Stimulated activated CD4-positive, alpha-beta T cell treated with anti-CD3 and anti-CD28 coated beads, TNF-alpha, amount 100 ng/mL, for 24 hours (primary cell): ENCODE measurements at places on chromosomes 5 and 9.

GRCh38 chr5:77143998-77144836 is 57.1 kb upstream of the ZBED3 start:
- peak; percentile 37 for DNase-seq

GRCh38 chr9:72477930-72478518 is 43.4 kb upstream of the TMC1 start:
- no peak for DNase-seq

- no peak for DNase-seq
Measured at GRCh38 chr5:6491919-6492290, 43.2 kb downstream of the UBE2QL1 start.

DNA sequence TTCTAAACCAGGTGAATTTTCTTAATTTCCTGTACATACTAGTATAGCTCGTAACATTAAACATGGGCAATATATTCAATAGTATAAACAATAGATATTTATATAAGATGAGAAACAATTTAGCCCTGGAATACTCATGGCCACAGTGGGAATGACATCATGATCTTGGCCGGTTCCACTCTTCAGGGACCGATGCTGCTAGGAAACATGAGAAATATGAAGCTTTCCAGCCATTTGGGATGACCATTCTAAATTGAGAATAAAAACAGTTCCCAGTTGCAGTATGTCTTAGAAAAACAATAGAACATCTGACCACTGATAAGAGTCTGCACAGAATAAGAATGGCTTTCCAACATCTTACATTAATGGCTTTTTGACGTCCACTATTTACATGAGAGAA is 33.3 kb upstream of the SLCO6A1 start:
- no peak for DNase-seq

DNA sequence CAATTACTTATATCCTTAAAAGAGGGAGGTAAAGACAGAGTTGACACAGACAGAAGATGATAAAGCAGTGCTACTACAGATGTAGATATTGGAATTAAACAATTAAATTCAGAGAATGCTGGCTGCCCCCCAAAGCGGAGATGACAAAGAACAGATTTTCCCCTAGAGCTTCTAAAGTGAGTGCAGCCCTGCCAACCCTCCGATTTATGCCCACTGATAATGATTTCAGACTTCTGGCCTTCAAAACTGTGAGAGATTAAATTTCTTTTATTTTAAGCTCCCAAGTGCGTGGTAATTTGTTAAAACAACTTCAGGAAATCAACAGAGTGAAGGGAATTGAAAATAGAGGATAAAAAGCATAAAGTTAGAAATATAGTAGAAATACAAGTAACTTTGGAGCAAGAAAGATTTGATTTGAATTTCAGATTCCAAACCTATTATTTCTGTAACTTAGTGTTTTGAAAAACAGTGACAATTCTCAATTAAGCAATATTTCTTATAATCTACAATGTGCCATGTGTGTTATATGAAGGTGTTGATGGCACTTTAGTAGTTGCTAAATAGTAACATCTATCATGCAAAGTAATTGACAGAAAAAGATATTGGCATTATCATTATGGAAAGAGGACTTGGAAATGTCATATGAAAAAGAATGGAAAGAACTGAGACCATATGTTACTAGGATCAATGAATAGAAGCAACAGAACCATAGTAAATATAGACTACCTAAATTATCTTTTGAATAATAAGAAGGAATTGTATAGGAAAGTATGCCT is 946.4 kb upstream of the PTPRD start:
- DNase-seq: no peak

DNA sequence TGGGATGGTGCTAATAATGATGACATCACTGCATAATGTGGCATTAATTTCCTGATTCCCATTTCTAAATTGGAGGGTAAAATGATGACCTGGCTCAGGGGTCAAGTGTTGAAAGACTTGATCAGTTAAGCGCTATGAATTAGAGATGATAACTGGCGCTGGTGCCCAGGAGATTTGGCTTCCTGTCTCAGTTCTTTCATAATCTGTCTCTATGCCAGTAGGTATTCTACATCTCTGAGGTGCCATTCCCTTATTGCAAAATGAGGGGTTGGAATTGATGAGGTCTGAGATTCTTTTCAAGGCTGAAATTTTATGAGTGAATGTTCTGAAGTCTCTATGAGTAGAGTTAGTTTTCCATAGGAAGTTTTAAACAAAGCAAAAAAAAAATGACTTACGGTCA is 1715.1 kb upstream of the WWC1 start:
- no peak for DNase-seq

- peak; percentile 73 for DNase-seq
Measured at GRCh38 chr5:177362610-177363507, 5.1 kb downstream of the RGS14 start.

- no peak for DNase-seq
Measured at GRCh38 chr9:137234055-137234697, 3.5 kb downstream of the SLC34A3 start.

DNA sequence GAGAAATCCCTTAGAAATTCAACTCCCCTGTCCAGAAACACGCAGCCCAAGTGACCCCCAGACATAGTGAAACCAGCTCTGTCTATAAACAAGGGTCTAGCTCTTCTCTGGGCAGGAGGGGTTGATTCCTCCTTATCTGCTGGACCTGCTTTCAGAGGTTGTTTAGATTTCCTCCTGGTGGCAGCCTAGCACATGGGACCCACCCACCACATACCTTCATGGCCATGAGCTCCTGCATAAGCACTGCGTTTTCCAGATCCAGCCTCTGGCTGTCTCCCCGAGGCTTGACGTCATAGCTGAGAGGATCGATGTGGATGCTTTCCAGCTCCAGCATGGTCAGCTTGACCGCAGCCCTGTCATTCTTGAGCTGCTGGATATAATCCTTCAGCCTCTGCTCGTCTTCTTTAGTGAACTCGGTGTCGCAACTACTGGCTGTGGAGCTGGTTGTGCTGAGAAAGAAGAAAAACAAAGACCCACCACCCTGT is 77.0 kb downstream of the DCP2 start:
- no peak for DNase-seq

DNA sequence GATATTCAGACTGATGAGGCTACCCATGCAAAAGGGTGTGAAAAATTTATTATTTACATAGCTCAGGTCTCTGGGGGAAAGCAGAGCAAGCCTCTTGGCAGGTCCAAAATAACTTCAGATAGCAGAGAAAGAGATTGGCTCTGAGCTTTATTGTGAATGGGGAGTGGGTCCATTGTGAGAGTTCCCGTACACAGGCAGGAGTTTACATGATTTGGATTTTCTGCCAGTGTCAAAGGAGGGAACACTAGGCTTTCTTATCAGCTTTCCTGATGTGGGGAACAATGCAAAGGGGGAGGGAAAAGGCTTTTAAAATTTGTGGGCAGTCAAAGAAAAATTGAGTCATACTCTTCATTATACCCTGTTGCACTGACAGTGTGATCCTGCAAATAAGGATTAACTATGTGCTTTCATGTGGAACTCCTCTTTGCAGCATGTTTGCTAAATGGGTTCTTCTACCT is 615.0 kb upstream of the RIOK2 start:
- no peak for DNase-seq

- peak; percentile 44 for DNase-seq
Measured at GRCh38 chr9:74887041-74887980, at the start of gene TRPM6. TRPM6 (minus strand) TSS chr9:74887921; CDS start chr9:74887856, 65 bp downstream.

- no peak for DNase-seq
Measured at GRCh38 chr9:114682846-114683245, 854 bp upstream of the TEX48 start.

DNA sequence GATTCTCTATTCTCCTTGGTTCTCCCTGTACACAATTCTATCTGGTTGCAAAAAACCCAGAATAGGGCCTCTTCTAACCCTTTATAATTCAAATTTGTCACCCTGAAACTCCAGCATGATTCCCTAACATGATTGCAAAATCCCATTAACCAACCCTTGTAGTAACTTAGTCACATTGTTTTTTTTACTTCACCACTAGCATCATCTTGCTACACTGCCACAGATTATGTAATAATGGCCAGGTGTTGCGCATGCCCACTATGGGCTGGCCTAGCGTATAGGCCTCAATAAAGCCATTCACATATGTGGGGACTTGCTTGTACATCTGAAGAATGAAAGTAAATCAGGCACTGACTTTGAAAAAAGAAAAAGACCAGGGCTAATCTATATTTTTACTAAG is 25.7 kb downstream of the FAM170A start:
- no peak for DNase-seq

DNA sequence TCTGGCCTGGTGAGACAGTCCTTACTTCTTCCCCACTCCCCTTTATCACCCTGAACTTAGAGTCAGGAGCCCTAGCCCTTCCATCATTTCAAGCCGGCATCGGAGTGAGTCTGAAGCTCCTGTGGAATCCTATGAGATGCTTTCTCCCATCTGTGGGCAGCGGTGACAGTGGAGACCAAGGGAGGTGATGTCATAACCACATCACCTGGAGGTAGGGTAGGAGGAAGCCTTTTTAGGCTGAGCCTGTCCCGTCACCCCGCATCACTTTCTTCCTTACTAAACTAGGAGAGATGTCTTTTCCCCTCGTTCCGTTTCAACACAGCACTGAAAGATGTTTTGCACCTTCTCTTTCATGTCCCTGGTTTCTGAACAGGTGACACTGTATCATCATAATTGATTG is 124.1 kb upstream of the WWC1 start:
- DNase-seq: no peak

DNA sequence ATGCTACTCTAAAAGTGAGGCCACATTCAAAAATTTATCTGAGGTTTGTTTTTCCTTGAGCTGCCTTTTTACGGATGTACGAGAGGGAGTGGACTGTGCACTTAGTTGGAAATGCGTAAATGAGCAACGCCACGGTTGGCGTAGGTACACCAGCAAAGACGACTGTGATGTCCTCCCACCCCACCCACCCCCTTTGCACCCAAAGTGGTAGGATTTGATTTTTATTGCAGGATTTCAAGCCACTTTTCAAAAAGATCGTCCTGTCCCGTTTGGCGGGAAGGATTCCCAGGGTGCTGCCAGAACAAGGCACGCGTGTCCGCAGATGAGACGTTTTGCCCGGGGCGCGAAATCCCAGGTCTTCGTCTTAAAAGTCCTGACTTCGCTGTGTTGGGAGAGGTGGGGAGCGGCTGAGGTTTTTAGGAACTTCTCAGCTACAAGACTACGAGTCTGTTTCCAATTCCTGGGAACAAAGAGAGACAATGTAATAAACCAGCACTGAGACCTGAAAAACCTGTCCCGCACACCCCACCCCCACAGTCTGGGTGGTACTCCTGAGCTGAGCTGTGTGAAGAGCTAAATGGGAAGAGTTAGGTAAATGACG is 1.0 kb upstream of the TLE1 start:
- no peak for DNase-seq

DNA sequence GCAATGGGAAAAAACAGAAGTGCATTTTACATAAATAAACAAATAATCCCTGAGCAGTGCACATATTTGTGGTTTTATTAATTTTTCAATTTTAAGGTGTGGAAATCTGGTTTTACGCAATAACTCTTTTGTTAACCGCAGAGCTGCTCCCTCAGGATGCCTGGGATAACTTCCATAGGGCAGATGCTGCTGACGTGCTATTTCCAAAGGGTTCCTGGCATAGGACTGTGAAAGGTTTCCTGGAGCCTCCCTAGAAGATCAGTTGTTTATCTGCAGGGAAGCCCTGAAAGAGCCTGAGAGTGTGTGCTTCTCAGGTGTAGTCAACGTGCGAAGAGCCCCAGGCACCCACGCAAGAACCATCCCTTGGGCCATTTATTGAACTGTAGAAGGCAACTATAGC is 443.5 kb downstream of the PLK2 start:
- no peak for DNase-seq

- DNase-seq: no peak
Measured at GRCh38 chr5:77033338-77033737, 3.1 kb downstream of the AGGF1 start.

DNA sequence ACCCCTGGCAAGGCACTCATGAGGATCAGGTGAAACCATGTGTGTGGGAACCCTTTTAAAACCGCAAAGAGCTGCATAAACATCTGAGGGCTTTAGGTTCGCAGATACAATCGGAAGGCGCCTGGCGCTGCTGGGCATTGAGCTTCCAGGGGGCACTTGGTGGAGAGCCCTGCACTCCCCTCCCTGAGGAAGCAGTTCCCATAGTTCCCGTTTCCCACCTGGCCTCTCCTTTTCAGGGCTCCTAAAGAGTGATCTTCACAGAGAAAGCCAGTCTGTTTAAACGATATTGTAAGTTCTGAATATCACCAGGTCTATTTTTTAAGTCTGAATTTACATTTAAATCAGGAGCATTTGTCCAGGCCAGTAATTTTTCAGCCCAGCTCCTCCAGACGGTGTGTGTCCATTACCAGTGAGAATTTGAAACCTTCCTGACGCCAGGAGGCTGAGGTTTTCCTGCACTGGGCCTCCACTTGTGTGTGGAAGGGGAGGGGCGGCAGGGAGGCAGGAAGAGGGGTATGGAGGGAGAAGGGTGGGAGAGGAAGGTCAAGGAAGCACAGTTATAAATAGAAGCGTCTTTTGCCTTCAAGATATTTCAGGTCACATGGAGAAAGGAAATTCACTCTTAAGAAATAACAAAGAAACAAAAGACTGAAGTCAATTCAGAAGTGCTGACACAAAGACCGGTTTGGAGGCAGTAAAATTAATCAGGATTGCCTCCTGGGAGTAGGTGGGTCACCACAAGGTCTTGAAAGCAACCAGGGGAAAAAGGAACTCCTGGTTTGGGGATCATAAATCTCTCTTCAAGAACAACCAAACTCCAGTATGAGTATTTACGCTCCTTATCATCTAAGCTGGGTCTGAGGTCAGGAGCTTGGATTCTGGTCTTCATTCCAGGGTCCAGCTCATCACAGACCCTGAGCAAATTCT is 14.3 kb upstream of the MGAT1 start:
- no peak for DNase-seq

GRCh38 chr5:135085936-135086725 is 52.1 kb upstream of the PITX1 start:
- no peak for DNase-seq
